ENCODE measurements at places on chromosomes 2 and 18. TPM values are rescaled to one million over a fixed set of nuclear protein-coding genes. Genes with fewer than 3 reads are reported as not detected.

Gene SLC16A14
- total RNA-seq, result 2.4 TPM

DNA sequence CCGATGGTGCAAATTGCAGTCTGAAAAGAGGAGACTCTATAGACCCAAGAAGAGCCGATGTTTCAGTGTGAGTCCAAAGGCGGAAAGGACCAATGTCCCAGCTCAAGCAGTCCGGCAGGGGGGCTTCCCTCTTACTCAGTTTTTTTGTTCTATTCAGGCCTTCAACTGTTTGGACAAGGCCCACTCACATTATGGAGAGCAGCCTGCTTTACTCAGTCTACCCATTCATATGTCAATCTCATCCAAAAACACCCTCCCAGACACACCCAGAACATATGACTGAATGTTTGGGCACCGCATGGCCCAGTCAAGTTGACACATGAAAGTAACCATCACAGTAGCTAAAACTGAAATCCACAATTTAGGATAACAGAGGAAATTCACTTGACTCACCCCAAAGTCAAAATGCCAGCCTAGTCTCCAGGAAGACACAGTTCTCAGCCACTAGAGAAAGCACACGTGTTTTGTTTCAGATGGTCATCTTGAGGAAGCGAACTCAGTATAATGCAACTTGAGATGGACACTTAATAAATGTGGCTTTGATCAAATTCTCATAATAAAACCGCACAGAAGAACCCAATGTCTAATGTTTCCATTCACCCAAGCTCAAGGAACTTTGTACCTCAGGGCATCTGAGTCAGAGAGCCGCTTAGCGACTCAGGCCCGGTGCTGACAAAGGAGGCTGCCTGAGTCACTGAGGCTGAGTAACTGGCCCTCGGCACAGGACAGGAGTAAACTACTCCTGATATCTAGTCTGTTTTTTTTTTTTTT, 2.4 kb downstream of the FHL2 start:
- DNase-seq, result no peak

GRCh38 chr18:78271790-78272189, 707.8 kb upstream of the SALL3 start:
- no peak for DNase-seq

Gene NOSTRIN
- total RNA-seq, result 4.0 TPM

- DNase-seq, result no peak
These were observed 106.7 kb upstream of the ARL4C start for GRCh38 chr2:234603619-234604018.

Gene TCF7L1
- 57.2 TPM for total RNA-seq

DNA sequence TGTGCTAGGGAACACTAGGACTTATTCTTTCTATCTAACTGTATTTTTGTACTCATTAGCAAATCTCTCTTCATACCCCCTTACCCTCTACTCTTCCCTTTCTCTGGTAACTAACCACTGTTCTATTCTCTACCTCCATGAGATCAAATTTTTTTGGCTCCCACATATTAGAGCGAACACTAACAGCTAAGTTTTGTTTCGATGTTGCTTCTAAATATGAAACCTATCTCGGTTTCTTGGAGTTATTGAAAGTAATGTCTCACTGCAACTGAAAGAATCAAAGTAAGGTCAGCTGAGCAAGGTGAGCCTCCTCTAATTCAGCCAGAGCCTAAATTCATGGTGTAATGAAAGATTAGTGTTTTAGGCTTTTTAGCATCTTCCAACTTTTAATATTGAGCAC, 957.6 kb downstream of the CPS1 start:
- no peak for DNase-seq

DNA sequence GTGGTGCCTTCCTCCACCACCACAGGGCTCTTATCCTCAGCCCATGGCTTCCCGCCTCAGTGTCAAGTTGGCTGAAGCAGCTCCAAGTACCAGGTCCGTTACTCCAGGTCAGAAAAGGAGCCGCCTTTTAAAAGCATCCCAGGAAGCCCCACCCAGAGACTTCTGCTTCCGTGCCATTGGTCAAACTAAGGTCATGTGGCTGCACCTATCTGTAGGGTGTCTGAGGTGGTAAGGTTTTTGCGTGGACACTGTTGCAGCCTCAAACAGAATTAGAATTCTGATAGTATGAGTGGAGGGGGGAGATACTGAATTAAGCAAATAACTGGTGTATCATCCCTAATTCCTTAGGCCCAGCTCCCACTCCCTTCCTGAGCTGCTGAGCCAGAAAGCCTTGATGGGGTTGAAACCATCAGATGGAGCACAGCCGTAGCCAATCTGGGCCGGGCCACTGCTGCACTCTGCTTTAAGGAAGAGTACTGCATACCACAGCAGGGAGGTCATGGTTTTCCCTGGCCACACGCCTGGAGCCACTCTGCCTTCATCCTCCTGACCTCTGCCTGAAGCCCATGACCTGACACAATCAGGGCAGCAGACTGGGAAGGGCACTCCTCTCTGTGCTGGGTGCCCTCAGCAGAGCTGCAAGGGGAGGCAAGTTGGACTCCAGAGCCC, 8.4 kb downstream of the TMEM247 start:
- DNase-seq, result no peak

Gene POTEC
- not detected for total RNA-seq

GRCh38 chr2:236376566-236377244, 112.5 kb upstream of the ASB18 start:
- no peak for DNase-seq

GRCh38 chr18:46156843-46157242, 52.7 kb downstream of the HAUS1 start:
- no peak for DNase-seq

Gene DNAH6
- total RNA-seq, result 5.5 TPM

GRCh38 chr18:23809415-23809814, 120.2 kb downstream of the LAMA3 start:
- no peak for DNase-seq

DNA sequence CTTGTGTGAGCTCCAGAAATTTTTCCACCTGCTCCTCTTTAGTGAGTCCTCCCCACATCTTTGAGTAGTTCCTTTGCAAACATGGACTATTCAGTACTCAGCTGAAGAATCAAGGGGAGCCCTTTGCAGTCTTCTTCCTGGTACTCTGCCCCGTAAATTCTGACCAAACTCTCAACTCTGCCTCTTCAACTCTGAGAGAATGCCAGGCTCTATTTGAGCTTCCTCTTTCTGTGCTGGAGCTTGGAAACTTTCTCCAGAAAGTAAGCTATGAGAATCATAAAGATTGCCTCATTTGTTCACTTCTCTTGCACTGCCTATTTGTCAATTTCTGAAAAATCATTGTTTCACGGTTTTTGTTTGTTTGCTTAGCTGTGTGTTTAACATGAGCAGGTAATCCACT, 7.4 kb upstream of the STAT4 start:
- no peak for DNase-seq

DNA sequence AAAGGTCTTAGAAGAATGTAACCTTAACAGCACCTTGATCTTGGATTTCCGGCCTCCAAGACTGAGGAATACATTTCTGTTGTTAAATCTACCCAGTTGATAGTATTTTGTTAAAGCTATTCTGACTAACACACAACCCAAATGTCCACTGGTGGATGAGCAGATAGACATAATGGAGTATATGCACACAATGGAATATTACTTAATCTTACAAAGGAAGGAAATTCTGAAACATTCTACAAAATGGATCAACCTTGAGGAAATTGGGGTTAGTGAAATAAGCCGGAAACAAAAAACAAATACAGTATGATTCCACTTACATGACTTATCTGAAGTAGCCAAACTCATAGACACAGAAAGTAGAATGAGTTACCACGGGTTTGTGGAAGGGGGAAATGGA, 168.7 kb downstream of the ZNF804A start:
- DNase-seq, result no peak

Gene INHA
- total RNA-seq, result 1.7 TPM

Gene NAB1
- 64.1 TPM for total RNA-seq

DNA sequence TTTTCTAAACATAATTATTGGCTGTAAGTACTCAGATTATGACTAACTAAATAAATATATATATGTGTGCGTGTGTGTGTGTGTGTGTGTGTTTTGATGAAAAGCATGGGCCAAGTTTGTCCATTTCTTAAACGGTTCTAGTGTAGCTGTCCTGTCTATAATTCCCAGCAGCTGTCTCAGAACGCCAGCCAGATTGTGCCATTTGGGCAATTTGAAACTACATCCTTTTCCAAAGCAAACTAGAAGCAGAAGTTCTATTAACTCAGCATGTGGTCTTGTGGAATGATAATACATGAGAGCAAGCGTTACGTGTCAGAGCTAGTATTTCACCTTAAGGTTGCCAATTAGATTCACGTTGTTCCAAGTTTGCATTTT, 1.7 kb downstream of the ARHGAP28 start:
- no peak for DNase-seq

DNA sequence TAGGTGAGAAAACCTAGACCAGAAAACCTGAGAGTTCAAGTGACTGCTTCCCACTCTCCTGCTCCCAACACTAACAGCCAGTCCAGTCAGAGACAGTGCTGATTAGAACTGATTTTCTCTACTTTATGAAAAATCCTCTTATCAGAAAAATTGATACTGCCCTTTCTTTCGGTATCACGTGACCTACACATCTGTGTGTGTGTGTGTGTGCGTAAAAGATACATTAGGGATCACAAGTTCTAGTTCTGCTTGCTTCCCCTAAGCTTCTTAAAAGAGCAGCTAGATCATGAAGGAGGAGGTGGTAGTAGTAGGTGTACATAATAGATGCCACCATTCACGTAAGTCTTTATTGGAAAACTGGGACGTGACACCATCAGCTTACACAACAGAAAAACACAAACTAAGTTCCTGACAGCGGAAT, 1.5 kb downstream of the ARL5A start:
- DNase-seq, result no peak

- DNase-seq, result no peak
These were observed 146.1 kb upstream of the SATB2 start for GRCh38 chr2:199603721-199604291.

DNA sequence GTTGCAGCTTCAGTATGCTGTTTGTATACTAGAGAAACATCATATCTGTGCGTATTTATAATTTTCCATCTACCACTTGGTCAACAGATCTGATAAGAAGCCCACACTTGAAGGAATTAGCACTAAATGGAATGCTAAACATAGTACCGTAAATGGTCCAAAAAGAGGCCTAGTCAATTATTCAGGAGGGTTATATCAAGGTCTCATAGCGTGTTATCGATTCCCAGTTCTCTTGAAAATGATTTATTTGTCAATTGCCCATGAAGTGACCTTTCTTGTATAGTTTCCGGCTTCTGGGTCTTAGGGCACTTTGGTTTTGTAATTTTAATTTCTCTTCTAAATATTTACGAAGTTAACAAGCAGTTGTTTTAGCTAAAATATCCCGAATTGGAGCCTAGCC, 18.4 kb downstream of the SH3RF3 start:
- no peak for DNase-seq

- DNase-seq, result peak; percentile 33
These were observed 519 bp downstream of the METTL4 start for GRCh38 chr18:2570772-2571199.

Gene NBEAL1
- 30.9 TPM for total RNA-seq

Gene KIAA2012
- not detected for total RNA-seq

- no peak for DNase-seq
These were observed 367.6 kb downstream of the RND3 start for GRCh38 chr2:150119819-150120218.

- no peak for DNase-seq
These were observed 111.1 kb downstream of the MTX2 start for GRCh38 chr2:176380341-176380740.

- DNase-seq, result no peak
These were observed 13.2 kb upstream of the RNF103 start for GRCh38 chr2:86636842-86637241.

DNA sequence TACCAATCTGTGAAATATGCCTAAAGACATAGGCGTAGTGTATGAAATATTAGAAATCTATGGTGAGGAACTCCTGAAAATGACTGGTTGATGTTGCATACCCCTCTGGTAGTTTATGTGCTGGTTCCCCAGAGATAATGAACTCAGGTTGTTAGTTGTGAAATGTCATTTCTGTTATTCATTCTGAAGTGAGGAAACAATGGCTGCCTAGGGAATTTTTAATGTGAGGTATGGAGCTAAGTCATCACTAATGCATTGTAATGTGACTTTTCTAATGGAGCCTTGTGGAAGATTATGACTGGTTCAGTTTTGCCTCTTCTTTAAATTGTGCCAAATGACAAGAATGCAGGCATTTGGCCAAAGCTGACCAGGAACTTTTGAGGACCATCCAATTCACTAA, 61.6 kb upstream of the RAB27B start:
- DNase-seq, result no peak

Gene THOC1
- 92.9 TPM for total RNA-seq

Gene AGFG1
- total RNA-seq, result 74.5 TPM
